ENCODE measurements at places on chromosomes 6 and 20. TPM values are rescaled to one million over a fixed set of nuclear protein-coding genes. Genes with fewer than 3 reads are reported as not detected.

SPATA25 gene
- total RNA-seq = 0.53 TPM

DNA sequence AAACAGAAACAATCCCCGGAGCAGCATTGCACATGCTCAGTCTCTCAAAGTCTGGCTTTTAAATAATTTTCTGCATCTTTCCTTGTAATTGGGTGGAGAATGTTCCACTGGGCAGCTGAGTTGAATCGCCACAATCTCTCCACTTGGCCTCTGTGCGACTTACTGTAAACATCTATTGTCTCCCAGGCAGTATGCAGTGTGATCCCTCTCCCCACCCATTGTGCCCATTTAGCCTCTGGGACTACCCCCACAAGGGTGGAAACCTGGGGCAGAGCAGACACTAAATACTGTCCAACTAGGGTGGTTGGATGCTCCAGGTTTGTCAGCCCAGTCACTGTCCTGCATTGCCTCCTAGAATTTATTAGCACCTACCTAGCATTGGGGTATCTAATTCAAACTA lies 96.2 kb downstream of the JARID2 start:
- no peak for DNase-seq

- no peak for DNase-seq
Measured at GRCh38 chr6:118933855-118934460, 1.0 kb downstream of the MCM9 start.

GRCh38 chr20:48832405-48832730 lies 4.6 kb upstream of the PREX1 start:
- DNase-seq = no peak

DNA sequence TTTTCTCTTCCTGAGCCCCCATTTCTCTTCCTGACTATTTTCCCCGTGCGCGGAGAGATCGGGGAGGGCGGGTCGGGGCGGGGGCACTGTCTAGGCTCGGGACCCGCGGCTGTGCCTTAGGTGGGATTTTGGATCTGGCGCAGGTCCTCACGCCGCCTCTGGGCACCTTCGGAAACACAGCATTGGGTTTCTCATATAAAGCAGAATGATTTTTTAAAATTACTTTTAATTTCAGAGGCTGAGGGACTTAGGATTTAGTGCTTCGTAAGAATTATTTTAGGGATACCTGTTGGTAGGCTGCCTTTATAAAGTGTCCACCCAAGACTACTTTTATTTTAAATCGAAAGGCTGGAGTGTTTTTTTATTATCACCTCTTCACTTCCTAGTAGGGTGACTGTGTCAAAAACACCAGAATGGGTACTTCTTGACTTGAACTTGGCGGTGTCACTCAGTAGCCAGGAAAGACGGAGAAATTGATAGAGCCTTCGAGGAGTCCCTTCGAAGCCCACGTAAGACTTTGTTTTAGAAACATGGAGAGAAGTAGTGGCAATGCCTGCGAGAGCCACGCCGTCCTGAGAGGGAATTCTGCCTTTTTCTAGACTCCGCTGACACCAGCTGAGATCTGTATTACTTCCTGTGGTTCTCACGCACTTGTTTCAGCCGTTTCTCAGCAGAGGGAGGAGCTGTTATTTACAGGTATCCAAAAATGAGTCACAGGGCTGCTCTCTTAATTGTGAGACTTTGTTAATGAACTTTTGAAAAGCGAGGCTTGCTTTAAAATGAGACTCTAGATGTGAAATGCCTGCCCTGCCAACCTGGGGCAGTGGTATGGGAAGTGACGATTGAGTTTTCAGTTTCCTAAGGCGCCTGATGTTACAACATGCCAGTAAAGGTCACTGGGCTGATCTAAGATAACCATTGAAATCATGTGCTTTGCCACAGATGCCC lies 667 bp downstream of the STX11 start:
- DNase-seq = peak; percentile 31

DNA sequence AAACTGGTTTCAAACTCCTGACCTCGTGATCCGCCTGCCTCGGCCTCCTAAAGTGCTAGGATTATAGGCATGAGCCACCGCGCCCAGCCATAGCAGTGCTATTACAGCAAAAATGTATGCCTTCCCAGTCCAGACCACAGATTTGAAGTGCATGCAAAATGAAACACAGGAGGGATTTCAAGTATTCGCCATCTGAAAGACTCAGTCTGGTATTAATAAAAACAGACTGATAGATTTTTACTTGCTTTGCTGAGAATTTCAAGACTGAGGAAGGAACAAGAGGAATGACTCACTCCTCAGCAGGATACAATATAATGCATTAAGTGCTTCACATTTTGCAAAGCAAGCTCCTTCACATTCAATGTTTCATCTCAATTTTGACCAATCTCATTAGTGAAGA lies 134.9 kb downstream of the TMEM200A start:
- DNase-seq = no peak

SEMG1 gene
- not detected for total RNA-seq

- DNase-seq = no peak
Measured at GRCh38 chr6:80988892-80989291, 763.6 kb downstream of the TENT5A start.

- no peak for DNase-seq
Measured at GRCh38 chr6:122718616-122719015, 60.9 kb upstream of the FABP7 start.

GRCh38 chr6:45417436-45417835 lies 39.7 kb upstream of the SUPT3H start:
- no peak for DNase-seq

DNA sequence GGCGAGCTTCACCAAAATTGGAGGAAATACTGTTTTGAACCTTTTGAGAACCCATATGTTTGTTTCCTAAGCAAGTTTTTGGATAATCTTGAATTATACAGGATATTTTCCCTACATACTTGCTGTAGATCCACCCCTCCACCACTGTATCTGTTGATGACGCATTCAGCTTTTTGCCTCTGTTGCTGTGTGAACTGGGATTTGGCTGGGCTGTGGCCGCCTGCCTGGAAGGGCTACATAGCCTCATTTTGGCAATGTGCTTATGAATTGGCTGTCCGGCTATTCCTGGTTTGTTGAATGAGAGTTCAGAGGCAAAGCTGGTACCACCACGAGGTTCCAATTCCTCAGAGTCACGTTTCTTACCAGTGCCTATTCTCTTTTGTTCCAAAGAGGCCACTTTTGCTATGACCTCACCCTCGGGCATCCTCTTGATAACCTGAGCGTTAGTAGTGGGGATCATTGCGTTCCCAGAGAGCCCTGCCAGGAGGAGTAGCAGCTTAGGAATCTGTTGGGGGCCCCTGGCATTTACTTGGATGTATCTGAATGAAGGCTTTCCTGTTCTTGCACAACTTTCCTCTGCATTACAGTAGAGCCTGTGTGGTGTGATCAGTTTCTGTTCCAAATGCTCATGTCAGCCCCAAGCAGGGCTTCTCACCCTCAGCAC lies 6.4 kb downstream of the FAM83D start:
- no peak for DNase-seq

- DNase-seq = no peak
Measured at GRCh38 chr6:47788498-47788884, 6.7 kb downstream of the OPN5 start.

GPX5 gene
- total RNA-seq = not detected

C4A gene
- 4.6 TPM for total RNA-seq

- DNase-seq = no peak
Measured at GRCh38 chr6:12613811-12614210, 102.8 kb upstream of the PHACTR1 start.

SGK2 gene
- total RNA-seq = 1.1 TPM

GRCh38 chr6:129744201-129744879 lies 34.4 kb upstream of the ARHGAP18 start:
- no peak for DNase-seq

SSTR4 gene
- not detected for total RNA-seq

GRCh38 chr6:107275330-107275865 lies 160.1 kb upstream of the BEND3 start:
- no peak for DNase-seq

OPRM1 gene
- not detected for total RNA-seq

DNA sequence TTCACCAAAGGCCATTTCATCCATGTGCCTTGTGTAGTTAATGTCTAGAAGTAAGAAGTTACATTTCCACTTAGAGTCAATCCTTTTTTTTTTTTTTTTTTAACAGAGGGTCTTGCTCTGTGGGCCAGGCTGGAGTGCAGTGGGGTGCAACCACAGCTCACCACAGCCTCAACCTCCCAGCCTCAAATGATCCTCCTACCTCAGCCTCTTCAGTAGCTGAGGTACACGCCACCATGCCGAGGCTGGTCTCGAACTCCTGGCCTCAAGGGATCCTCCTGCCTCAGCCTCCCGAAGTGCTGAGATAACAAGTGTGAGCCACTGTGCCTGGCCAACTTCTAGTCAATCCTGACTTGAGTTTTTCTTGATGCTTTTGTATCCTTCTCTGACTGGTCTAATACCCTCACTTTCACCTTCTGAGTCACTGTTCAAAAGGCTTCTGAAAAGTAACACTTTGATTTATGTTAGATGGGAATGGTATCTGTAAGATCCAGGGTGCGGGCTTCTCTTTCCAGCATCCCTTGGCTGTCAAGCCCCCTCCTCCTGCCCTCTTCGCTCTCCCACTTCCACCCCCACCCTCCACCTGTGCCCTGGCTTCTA lies 22.1 kb downstream of the TRAM2 start:
- no peak for DNase-seq

ANKRD66 gene
- total RNA-seq = not detected

RRAGD gene
- total RNA-seq = 5.6 TPM

DNA sequence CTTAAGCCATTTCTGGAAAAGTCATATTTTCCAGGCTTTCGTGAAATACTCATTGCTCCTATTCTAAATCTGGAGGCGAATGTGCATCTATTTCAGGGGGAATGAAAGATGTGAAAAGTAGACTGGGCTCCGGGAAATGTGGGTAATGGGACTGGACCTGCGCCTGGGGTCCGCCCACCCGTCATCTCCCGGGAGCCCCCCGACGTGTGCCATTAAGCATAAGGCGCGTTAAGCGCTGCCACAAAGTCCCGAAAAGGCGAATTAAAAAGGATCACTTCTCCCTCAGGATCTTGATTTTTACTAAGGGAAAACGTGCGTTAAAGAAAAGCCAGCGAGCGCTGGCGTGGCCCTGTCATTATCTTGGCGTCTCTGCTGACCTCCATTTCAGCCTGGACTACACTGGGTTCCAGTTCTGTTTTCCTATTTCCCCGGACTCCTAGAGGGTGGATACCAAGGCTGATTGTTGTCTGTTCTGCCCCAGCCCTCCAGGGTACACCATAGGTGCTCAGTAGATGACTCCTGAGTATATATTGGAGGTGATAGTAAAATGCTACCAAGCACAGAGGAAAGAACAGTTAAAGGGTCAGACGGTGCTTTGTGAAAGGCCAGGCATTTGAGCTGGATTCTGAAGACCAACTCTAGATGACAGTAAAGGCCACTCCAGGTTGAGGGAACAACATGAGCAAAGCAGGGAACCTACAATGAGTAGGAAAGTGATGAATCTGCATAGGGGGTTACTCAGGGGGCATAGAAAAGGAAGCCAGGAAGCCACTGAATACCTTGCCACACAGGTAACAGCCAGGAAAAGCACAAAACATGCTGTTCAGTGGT lies 89.2 kb upstream of the ARID1B start:
- no peak for DNase-seq

- DNase-seq = no peak
Measured at GRCh38 chr20:4234128-4234527, 218.8 kb upstream of the RNF24 start.

MAP1LC3A gene
- total RNA-seq = 1.6 TPM

RAET1G gene
- total RNA-seq = not detected

DNA sequence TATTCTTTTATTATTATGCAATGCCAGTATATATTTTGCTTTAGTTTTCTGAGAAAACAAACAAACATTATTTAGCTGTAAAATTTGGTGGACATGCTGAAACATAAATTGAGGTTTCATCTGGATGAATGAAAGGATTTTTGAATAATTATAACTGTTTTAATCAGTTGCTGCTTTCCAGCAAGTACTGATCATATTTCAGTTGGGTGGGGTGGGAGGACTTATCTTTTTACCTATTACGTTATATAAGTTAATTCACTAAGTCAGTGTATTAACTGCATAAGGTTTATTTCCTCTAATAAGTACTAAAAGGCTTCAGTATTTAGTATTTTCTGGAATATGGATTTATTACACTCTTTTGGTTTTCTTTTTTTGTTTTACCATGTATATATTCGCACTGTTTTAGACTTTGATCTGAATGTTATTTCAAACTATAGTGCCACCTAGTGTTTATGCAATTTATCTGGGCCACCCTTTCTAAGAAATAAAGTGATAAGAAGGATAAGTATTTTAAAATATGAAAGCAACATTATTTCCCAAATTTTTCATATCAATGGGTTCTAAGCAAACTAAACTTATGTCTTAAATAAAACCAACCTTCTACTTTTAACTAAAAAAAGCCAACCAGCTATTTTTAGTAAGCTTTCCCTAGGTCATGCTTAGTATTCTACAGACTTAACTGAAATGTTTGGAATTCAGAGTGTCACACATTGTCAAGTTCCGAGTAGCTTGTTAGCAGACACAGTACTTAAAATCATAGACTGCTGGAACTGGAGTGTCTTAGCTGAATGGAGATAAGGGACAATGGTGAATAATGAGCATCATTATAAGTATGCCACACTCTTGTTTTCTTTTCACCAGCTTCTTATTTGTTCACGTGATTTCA lies 105.4 kb upstream of the MCHR2 start:
- DNase-seq = no peak

PDE10A gene
- total RNA-seq = not detected

DNA sequence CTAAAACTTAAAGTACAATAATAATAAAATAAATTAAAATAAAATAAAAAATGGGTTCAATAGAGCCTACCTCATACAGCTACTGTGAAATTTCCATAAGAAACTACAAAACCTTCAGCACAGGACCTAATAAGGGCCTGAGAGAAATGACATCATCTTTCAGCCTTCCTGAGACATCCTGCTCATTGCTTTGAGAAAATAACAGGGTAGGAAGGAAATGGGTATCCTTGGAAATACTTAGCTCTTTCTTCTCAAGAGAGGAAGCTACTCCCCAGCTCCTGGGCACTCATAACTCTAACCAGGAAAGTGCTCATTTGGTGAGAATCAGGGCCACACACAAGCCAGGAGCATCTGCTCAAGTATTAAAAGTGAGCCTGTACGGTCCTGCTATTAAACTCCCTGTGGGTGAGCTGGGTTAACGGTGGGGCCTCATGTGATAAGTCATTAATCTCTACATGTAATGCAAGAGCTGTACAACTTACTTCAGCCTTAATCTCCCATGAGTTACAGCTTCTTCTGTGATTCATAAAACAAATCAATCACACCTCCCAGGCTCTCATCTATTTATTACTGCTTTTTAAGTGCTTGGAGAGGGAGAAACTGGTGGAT lies 141.4 kb downstream of the MAFB start:
- DNase-seq = no peak

DNA sequence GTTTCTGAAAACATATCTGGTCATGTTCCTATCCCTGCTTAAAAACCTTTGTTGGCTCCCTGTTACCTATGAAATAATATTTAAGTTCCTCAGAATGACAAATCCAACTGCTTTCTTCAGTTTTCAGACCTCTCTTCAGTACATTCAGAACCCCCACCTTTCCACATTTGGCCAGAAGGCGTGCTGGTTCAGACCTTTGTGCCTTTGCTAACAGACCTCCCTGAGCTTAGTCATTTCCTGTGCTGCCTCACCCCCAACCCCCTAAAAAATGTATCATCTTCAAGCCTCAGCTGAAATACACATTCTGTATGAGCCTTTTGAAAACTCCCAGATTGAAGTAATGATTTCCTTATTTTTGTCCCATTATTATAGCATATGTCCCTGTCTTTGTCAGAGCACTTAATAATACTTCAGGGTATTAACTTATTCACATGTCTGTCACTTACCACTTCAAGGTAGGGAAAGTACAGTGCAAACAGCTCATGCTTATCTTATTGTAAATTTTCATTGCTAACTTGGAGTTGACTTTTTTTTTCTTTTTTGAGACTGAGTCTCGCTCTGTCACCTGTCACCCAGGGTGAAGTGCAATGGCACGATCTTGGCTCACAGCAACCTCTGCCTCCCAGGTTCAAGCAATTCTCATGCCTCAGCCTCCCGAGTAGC lies 19.7 kb downstream of the FAM217A start:
- no peak for DNase-seq

FOXQ1 gene
- total RNA-seq = not detected
